ENCODE measurements at places on chromosomes 6 and 20.

- peak; percentile 76 for DNase-seq
These were observed 93.3 kb upstream of the RNF24 start for GRCh38 chr20:4108495-4109306.

DNA sequence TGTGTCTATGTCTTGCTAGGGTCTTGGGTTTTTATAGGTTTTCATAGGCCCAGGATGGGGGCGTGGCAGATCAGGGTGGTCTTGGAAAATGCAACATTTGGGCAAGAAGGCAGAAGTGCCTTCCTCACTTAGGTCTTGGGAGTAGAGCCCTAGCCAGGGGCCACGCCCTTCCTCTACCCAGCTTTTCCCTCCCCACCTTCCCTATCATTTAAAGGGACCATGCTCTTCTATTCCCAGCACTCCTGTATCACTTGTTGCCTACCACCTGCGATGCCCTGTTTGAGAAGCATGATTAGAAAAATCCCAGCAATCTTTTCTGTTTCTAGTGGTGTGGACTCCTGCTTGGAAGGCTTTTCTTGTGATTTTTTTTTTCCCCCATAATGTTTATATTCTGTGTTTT is 190.6 kb downstream of the JARID2 start:
- DNase-seq, result no peak

DNA sequence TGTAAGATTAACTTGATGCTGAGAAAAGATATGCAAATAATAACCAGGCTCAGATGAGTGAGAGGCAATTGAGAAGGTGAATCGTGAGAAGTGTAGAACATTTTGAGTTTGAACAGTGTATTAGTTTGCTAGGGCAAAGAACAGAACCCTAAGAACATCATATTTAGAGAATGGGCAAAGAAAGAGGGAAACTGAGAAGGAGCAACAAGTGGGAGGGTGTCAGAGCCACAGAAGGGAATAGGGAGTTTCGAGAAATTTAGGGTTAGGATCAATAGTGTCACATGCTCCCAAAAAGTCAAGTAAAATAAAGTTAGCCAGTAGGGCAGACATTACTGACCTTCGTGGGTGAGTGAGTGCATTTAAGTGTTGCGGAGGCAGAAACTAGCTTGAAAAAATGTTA is 5.5 kb upstream of the FAXC start:
- no peak for DNase-seq

GRCh38 chr6:15922510-15923250 is 206.2 kb upstream of the MYLIP start:
- no peak for DNase-seq

GRCh38 chr6:12537389-12537788 is 179.2 kb upstream of the PHACTR1 start:
- no peak for DNase-seq

- DNase-seq, result no peak
These were observed 76.9 kb upstream of the TSHZ2 start for GRCh38 chr20:52895235-52895634.

- DNase-seq, result peak; percentile 78
These were observed 13.0 kb downstream of the FGD2 start for GRCh38 chr6:37018198-37019064.

GRCh38 chr20:6767536-6768227 is at the start of gene BMP2:
BMP2 (plus strand) TSS chr20:6767686; CDS start chr20:6770127, 2,441 bp downstream.
- DNase-seq, result peak; percentile 52

DNA sequence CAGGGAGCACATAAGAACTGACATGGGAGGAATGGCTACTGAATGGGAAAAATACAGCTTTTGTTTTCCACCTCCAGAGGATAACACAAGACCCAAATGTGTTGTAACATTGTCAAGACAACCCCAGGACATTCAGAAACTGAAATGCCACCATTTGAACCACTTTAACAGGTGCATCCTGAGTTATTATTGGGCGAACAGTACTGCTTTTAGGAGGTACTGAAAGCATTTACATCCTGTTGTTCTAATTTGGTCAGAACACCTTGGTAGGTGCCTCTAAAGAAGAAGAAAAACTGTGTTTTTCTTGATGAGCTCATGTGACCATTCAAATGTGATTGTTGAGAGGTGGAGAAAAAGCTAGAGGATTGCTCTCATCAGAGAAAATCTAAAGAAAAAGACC is 6.4 kb upstream of the TXNDC5 start:
- DNase-seq, result no peak

DNA sequence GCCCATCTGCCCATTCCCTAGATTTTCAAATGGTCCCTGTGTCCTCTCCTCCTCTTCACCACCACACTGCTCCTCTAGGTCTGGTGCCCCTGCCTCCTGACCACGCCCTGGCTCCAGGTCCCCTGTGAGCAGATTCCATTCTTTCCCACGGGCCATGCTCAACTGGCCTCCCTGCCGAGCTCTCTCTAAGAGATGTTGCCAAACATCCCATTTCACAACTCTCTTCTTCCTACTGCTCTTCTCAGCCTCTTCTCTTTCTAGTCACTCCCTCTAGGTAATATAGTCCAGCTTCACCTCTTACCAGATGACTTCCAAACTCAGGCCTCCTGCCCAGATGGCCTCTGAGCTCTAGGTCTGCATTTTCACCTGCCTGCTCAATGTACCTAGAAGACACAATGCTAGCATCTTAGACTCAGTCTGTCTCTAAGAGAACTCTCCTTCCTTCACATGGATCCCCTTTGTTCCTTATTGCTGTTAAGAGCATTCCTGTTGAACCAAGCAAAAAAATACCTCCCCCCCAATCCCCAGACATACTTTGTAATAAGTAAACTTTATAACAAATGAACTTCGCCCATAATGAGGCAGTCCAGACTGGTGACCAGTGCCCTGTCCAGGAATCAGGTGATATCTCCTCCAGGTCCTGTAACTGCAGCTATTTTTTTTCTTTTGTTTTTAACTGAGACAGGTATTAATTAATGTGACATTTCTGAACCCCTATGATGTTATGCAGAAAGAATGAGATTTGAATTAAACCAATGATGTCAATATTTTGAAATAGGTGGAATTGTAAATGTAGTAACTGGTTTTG is 79.0 kb downstream of the LYRM4 start:
- DNase-seq, result no peak

DNA sequence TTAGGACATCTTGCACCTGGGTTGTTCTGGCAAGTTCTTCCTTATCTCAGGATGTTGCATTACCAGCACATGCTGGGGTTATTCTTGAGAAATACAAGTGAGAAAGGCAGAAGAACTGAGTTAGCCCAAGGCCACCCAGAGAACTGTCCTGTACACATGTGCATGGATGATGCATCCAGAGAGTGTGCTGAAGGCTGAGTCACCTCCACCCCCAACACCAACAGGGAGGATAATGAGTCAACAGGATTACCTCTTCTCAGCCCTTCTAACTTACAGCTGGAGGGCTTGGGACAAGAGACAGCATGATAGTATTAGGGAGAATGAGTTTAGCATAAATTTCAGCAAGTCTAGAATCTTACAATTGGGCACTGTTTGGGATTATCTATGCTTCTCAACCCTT is 8.5 kb downstream of the SCGN start:
- DNase-seq, result peak; percentile 86

- DNase-seq, result peak; percentile 52
These were observed 138.7 kb downstream of the FOXO3 start for GRCh38 chr6:108699290-108700041.

DNA sequence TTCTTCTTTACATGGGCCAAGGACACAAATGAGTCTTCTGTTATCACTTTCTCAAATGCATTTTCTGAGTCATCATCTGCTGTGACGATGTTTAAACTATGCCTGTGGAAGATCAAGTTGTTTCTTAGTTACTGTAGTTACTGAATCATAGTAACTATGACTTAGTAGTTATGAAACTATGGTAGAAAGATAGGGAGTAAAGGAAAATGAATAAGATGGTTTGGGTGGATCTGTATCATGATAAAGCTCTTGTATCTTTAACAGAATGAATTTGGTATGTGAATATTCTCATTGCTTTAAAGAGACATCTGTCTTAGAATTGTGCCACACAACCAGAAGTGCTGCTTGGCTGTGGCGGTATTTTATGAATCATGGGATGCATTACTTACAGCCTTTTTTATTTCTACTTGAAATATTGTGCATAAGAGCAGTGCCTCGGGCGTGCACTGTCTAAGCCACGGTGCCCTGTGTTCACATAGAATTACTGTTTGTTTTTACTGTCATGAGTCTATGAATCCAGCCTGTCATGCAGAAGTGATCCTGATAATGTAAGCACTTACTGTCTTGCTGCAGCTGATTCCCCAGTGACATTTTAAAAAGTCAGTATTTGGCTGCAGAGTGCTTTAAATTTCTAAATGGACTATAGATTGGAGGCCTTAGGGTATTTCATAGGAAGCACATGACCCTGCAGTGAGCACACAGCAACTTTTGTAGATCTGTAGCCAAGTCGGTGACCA is 215.2 kb downstream of the TMEM242 start:
- DNase-seq, result no peak

DNA sequence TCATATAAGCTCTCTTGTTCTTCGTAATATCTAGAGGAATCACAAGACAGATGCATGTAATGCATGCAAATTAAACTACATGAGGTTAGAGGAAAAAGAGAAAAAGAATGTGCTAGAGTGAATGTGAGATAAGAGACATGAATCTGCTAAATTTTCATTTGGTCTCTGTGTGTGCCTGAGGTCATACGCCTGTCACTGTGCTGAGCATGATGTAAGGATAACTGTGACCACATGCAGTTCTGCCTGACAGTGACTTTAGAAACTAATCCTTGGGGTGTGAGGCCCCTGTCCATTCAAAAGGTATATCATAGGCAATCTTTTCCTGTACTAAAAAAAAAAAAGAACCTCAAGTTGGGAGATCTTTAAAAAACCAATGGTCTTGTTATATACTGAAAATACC is 70.6 kb downstream of the SHPRH start:
- DNase-seq, result no peak

GRCh38 chr6:35023091-35024000 is 117.8 kb downstream of the TCP11 start:
- no peak for DNase-seq

DNA sequence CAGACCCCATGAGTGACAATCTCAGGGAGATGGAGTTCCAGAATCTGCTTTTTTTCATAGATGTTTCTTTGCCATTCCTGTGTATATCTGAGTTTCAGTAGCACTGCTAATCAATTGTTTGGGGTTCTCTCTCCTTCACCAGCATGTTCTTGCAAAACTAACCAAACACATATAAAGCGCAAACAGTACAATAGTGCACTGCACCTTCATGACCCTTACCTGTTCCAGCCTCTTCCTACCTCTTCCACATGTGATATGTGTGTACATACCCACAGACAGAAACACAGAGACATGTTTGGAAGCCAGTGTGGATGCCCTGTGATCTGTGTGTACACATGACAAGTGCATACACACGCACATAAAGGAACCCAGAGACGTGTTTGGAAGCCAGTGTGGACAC is 1.8 kb upstream of the CEP43 start:
- DNase-seq, result no peak

- no peak for DNase-seq
These were observed 3.3 kb upstream of the STK38 start for GRCh38 chr6:36550473-36551000.

- DNase-seq, result no peak
These were observed 597.5 kb downstream of the TBC1D32 start for GRCh38 chr6:120736740-120737139.

GRCh38 chr6:11806561-11807317 is 28.1 kb upstream of the ADTRP start:
- DNase-seq, result no peak

GRCh38 chr6:40160826-40161225 is 226.6 kb upstream of the MOCS1 start:
- no peak for DNase-seq

DNA sequence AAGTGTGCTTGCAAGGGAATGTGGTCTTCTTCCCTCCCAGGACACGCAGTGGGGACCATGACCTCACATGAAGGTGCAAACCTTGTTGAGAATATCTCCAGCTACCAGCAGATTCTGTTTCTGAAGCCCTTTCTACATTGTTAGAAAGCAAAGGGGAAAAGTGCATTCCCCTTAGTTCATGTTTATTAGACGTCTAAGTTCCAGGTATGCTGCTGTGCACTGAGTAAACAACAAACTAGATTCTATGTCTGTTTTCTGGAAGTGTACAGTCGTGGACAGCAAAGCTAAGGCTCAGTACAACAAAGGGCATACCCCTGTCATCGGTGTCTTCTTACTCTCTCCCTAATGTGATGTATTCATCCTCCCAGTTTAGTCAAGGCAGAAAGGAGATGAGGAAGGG is 178.5 kb downstream of the KIF16B start:
- DNase-seq, result no peak
